ENCODE measurements at places on chromosomes 2 and 18.

GRCh38 chr2:43368483-43369385, 142.3 kb upstream of the ZFP36L2 start:
- no peak for DNase-seq

- no peak for DNase-seq
Observed at GRCh38 chr2:174772472-174772801, 8.2 kb upstream of the CHRNA1 start.

- no peak for DNase-seq
Observed at GRCh38 chr2:54558188-54559005, 102.3 kb downstream of the SPTBN1 start.

GRCh38 chr2:191618046-191618780, 59.7 kb upstream of the NABP1 start:
- no peak for DNase-seq

GRCh38 chr18:10017043-10017442, 103.2 kb downstream of the VAPA start:
- DNase-seq, result no peak
